Mucosa of descending colon (tissue), 3 donors: ENCODE measurements at places on chromosomes 3 and 15. TPM values are rescaled to one million over a fixed set of nuclear protein-coding genes. Genes with fewer than 3 reads are reported as not detected.

GRCh38 chr3:133954717-133955360, 59.2 kb upstream of the RAB6B start:
- DNase-seq = no peak

GRCh38 chr3:44359146-44359751, 20.7 kb downstream of the TCAIM start:
- DNase-seq = no peak

DNA sequence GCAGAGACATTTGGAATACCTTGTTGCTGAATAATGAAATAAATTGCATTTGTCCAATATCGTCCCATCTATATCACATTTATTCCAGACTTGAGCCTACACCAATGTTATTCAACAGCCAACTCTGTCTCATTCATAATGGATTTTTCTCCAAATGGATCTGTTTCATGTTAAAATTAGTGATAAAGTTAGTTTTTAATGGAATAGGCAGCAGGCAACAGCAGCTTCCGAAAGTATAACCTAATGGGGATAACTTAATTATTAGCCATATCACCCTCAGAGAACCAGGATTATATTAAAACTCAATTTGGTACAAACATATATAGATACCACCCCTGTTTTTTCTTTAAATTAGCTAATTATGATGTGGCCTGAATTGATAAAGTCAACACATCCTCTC, 86.5 kb upstream of the ICE2 start:
- no peak for DNase-seq

DNA sequence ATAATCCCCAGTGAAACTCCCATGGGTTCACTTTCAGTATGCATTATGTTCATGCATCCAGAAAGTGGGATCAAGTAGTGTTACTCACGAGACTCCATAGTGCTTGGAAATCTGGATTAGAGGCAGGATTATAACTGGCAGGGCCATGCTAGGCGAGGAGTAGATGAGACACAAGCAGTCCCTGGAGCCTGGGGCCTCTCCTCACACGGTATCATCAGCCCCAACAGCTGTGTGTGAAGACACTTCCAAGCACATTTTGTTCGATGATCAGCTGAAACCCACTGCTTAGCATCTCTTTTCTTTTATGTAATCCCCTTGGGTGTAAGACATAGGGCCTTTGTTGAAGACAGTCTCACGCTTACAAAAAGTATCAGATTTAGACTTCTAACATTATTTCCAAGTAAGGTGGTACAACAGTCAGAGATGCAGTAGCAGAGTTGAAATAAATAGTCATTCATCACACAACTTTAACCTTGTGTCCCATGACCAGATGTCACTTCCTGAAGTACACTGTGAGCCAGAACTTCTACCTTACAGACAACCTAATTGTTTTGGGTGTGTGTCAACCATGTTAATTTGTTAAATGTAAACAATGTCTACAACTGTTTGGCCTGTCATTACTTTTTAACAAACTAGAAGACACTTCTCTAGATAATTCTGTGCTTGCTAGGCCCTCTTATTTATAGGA, 116.9 kb downstream of the GADL1 start:
- DNase-seq = no peak

DNA sequence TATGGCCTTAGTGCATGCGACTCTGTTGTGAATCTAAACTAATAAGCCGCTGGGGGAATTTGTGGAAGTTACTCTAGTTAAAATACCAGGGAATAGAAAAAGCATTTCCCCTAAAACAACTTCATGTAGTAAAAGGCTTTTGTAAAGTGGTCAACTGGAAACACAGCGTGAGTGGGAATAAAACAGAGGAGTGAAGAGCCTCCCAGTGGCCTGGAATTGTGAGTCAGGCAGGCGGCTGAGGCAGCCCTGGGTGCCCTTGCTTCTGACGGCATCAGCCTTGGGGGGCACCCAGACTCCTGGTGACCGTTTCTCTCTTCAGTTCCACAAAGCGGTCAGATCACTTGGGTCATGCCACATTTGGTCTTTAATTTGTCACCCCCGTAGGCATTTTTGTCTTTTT, 108.4 kb downstream of the GHSR start:
- no peak for DNase-seq

GRCh38 chr15:55627730-55628368, 39.7 kb upstream of the PYGO1 start:
- no peak for DNase-seq

DNA sequence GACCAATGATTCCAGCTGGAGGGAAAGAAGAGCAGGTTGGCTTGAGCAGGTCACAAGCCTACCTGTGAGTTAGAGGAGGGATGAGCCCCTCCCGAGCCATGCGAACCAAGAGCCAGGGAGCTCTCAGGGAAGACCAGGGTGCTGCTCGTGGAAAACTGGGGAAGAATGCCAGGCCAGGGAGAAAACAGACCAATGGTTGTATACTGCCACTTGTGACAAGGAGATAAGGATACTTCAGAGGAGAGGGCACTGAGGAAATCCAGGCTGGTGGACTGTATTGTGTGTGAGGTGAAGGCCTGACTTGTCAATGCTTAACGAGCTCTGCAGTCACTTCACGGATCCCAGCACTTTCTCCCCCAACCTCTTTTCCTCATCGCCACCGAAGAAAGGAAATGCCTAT, 177.7 kb downstream of the SSR3 start:
- no peak for DNase-seq

The CACNA2D2 gene
- total RNA-seq = 1.5 TPM

The ARL6 gene
- 2.2 TPM for total RNA-seq

The TMEM89 gene
- total RNA-seq = 0.65 TPM

The AADACL2 gene
- total RNA-seq = not detected
